ENCODE measurements at places on chromosomes 4 and X.

DNA sequence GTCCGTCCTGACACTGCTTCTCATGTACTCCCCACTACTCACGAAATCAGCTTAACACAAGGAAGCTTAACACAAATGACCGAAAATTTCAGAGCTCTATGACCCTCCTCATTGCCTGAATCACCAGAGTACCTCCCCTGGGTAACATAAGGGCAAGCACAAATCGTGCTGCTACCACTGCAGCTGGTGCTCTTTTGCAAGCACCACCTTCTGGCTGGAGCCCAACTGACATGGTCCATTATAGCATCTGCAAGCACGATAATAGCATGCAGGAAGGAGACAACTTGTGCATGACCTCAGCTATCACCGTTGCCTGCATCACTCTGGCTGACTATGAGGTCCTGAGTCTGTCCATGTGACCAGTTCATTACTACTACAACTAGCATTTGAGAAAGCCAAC, 308.0 kb downstream of the TEX13C start:
- DNase-seq, result no peak

- DNase-seq, result no peak
Observed at GRCh38 chr4:141395246-141395830, 174.6 kb downstream of the ZNF330 start.

GRCh38 chrX:48919360-48919841, 577 bp upstream of the PIM2 start:
- peak; percentile 1 for DNase-seq

DNA sequence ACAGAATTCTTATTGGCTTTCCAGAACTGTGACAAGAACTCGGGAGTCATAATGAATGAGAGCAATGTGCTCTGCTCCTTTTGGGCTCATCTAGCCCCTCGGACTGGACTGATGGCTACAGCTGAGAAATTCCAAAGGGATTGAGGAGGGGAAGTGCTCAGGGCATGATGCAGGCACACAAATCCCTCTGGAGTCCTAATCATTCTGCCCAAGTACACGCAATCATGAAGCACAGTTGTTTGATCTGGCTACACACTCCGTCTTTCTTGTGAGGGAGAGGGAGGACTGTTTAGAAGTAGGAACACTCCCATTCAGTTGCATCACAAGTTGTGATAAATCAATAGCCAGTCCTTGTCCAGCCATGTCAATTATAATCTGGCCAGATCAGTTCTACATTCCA, 237.5 kb downstream of the COL25A1 start:
- DNase-seq, result no peak

DNA sequence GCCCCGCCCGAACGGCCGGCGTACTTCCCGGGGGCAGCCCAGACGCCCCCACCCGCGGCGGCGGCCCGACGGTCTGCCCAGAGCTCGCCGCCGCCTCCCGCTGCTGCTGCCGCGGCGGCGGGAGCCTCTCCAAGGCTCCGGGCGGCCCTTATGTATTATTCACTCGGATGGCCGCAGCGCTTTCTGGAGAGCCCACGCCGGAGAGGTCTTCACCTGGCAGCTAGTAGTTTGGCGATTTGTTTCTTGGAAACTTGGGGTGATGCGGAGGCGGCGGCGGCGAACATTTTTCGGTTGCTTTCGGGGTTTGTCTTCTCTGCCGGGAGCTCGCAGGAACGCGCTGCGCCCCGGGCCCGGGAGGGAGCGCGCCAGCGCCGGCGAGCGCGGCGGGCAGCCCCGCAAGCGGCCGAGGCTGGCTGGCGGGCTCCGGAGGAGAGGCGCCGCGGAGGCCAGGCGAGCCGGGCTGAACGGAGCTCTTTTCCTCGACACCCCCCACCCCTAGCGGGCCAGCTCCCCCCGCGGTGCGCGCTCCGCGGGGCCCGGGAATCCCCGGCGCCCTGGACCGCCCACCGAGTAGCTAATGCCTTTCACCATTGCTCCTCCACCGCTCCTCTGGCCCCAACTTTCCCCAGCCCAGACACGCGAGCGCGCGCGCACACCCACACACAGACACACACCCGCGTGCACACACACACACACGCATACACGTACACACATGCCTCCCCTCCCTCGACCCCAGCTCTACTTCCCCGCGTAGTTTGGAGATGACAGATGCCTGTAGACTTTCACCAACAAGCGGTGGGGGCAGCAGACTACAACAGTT, 113.5 kb downstream of the DHX15 start:
- DNase-seq, result no peak

- DNase-seq, result peak; percentile 3
Observed at GRCh38 chrX:7582191-7582590, 260.8 kb upstream of the VCX start.

- DNase-seq, result no peak
Observed at GRCh38 chr4:39308611-39309010, 57.6 kb downstream of the RFC1 start.

- no peak for DNase-seq
Observed at GRCh38 chr4:7698584-7698983, 241.1 kb downstream of the AFAP1 start.

GRCh38 chr4:155667568-155668511, 1.2 kb downstream of the GUCY1A1 start:
- DNase-seq, result peak; percentile 43

- no peak for DNase-seq
Observed at GRCh38 chr4:6989331-6989923, 53.7 kb upstream of the TADA2B start.

DNA sequence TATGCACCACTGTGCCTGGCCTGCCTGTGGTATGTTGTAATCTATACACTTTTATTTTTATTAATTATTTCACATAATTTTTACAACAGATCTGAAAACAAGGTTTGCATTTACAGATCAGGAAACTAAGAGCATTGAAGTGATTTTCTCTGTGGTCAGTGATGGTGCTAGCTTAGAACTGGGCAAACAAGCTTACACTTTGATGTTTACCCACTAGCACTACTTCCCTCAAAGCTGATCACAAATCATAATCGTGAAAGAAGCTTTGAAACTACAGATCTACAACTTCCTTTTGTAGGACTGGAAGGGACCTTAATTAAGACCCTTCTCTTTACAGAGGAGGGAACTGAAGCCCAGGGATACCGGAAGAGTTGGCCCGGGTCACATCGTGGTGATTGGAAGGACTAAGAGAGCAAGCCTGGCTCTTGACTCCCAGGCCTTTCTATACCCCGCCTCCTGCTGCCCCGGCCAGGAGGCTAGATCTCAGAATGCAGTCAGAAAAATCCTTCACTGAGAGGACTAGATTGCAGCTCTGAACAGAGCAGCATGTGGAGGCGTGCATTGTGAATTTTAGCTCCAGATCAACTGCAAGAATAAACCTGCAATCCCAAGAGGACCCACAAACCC, 93.7 kb upstream of the ZNF827 start:
- DNase-seq, result no peak

- no peak for DNase-seq
Observed at GRCh38 chr4:148435654-148436406, 6.4 kb downstream of the NR3C2 start.

DNA sequence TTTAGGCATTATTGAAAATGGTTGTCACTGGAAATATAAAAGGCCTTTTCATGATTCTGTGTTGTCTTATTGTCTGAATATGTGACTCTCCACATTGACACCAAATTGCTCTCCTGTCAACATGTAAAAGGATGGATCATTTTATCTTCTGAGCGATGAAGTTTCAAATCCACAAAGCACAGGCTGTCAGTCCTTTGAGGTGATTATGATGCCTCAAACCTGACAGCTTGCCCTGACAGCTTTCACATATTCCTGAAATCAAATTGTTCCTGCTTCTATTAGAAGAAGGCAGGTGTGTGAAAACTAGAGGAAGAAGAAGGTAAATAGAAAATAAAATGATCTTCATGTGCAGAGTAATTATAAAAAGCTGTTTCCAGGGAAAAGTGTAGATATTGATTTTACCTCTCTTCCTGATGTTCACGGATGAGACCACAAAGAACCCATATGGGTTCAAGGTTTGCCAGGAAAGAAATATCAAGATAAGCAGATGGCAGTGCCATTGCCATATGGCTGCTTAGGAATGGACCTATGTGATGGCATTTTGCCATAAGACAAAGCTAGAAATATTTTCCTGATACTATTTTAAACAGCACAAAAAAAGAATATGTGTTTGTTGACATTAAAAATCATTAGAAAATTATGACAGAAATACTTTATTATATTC, 1006.3 kb upstream of the AGA start:
- no peak for DNase-seq

- DNase-seq, result no peak
Observed at GRCh38 chr4:128983771-128984485, 109.4 kb downstream of the SCLT1 start.

- no peak for DNase-seq
Observed at GRCh38 chrX:118353081-118353850, 7.4 kb downstream of the WDR44 start.

DNA sequence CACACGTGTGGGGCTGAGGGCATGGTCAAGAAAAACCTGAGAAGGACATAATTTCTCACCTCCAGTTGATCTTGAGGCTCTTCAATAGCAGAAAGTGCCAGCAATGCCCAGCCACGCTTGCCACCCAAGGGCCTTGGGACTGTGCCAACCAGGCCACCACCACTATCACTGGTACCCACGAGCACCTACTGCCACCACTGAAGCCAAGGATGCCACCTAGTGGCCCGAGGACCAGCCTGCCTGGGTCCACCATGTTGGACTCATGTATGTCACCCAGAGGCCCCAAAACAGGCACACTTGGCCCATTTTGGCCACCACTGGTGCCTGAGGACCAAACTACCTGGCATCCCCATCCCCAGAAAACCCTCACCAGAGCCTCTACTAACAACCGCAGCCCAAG, 191.8 kb downstream of the ADAM29 start:
- DNase-seq, result no peak
